ENCODE measurements at places on chromosomes 12 and 14. TPM values are rescaled to one million over a fixed set of nuclear protein-coding genes. Genes with fewer than 3 reads are reported as not detected.

Gene EML1
- 7.9 TPM for polyA plus RNA-seq

DNA sequence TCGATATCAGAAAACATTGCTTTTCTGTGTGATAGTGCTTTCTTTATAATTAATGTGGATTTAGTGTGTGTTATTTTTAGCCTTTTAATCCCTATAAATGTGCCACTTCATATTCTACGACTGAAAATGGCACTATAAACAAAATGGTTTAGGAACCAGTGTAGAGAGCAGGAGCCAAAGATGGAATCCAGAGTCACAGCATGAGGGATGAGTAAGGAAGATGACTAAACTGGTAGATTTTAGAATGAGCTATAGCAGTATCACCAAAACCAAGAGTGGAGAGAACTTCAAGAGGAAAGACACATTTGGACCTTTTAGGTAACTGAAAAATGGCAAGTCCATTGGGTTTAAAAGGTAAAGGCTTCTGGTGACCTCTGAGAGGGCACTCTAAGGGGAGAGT lies 887.2 kb downstream of the NRXN3 start:
- no peaks in the 10 kb centered on the region for H3K27me3 ChIP-seq
- no peak overlapping the region for H3K27ac ChIP-seq
- H3K4me1 ChIP-seq: no peaks in the 10 kb centered on the region
- H3K36me3 ChIP-seq: no peaks in the 10 kb centered on the region
- no peak for DNase-seq

- H3K27ac ChIP-seq: no peak overlapping the region
- H3K4me3 ChIP-seq: no peak overlapping the region
- no peak for DNase-seq
- no peaks in the 10 kb centered on the region for H3K27me3 ChIP-seq
- no peaks in the 10 kb centered on the region for H3K4me1 ChIP-seq
- H3K36me3 ChIP-seq: no peaks in the 10 kb centered on the region
Observed at GRCh38 chr12:19402743-19403431, 36.4 kb upstream of the AEBP2 start.

GRCh38 chr14:48553443-48553842 lies 878.0 kb upstream of the MDGA2 start:
- H3K4me3 ChIP-seq: no peak overlapping the region
- no peaks in the 10 kb centered on the region for H3K36me3 ChIP-seq
- DNase-seq: no peak
- H3K27ac ChIP-seq: no peak overlapping the region

DNA sequence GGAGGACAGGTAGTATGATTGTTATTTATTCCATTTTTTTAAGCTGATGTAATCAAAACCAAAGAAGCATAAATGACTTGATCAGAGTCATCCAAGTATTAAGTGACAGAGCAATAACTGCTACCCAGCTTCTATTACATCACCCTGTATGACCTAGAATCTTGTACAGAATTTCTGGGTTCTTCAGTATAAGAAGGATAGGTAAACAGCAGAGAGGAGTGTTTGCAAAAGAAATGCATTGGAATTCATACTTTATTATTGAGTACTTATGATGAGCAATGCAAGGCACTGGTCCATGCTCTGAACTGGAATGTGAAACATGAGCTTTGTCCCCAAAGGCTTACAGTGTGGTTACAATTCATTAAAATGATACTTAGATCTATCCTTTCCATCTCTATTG lies 916.8 kb downstream of the DIO2 start:
- H3K27me3 ChIP-seq: no peaks in the 10 kb centered on the region
- H3K27ac ChIP-seq: no peak overlapping the region
- H3K4me1 ChIP-seq: no peaks in the 10 kb centered on the region
- DNase-seq: no peak
- H3K36me3 ChIP-seq: no peaks in the 10 kb centered on the region
- H3K4me3 ChIP-seq: no peak overlapping the region

DNA sequence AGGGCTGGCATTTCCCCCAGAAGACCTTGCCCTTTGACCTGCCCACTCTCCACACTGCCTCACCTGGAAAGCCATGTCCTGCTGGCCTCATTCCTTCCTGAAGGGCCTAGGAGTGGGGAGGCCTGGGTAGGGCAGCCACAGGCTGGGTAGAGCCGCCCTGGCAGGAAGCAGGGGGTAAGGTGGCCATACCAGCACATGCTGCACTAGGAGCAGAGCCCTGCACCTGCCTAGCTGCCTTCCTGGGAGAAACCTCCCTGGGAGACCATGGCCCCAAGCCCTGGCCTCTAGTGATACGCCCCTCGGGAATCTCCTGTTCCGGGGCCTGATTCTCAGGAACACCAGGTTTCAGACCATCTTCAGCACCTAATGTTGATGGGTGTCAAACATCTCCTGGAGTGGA lies 65.8 kb downstream of the TSPAN11 start:
- H3K4me1 ChIP-seq: no peaks in the 10 kb centered on the region
- H3K27me3 ChIP-seq: no peaks in the 10 kb centered on the region
- H3K36me3 ChIP-seq: no peaks in the 10 kb centered on the region
- no peak overlapping the region for H3K4me3 ChIP-seq
- DNase-seq: no peak

DNA sequence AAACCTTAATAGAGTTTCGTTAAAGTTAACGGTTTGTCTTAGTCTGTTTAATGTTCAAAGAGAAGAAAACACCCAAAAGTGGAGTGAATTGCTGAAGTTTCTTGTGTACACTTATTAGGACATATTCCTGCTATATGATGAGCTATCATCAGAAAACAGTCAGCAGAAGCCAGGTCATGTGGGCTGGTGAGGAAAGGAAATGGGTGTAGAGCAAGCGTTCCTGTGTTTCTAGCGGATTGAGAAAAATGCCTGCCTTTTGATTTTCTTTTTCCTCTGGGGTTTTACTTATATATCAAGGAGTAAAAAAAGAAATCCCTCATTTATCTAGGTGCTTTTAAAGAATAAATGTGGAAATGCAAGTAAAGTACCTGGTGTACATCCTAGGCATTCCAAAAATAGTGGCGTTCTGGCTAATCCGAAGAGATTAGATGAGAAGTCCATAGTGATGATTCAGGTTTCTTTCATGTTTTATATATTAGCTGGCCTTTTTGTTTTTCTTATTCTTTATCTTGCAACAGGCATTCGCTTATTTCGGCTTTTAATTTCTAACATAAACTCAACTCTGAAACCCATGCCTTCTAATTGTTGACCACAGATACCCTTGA lies 50.7 kb downstream of the FLRT2 start:
- no peak for DNase-seq
- no peak overlapping the region for H3K27ac ChIP-seq
- H3K27me3 ChIP-seq: no peaks in the 10 kb centered on the region
- H3K36me3 ChIP-seq: no peaks in the 10 kb centered on the region

- H3K27ac ChIP-seq: no peak overlapping the region
- H3K27me3 ChIP-seq: no peaks in the 10 kb centered on the region
- H3K4me3 ChIP-seq: no peak overlapping the region
- no peaks in the 10 kb centered on the region for H3K4me1 ChIP-seq
Observed at GRCh38 chr14:30345511-30345910, 213.4 kb upstream of the G2E3 start.

GRCh38 chr14:64501411-64502171 lies 2.0 kb downstream of the ZBTB25 start:
- peaks cover 2% of the 10 kb centered on the region for H3K4me1 ChIP-seq
- H3K36me3 ChIP-seq: no peaks in the 10 kb centered on the region
- peak overlapping the region; percentile 100 for H3K27ac ChIP-seq

Gene SERPINA10
- polyA plus RNA-seq: not detected

GRCh38 chr12:88570103-88570502 lies 10.2 kb downstream of the KITLG start:
- no peak for DNase-seq
- H3K27ac ChIP-seq: no peak overlapping the region
- H3K36me3 ChIP-seq: no peaks in the 10 kb centered on the region
- peaks cover 12% of the 10 kb centered on the region for H3K4me1 ChIP-seq

DNA sequence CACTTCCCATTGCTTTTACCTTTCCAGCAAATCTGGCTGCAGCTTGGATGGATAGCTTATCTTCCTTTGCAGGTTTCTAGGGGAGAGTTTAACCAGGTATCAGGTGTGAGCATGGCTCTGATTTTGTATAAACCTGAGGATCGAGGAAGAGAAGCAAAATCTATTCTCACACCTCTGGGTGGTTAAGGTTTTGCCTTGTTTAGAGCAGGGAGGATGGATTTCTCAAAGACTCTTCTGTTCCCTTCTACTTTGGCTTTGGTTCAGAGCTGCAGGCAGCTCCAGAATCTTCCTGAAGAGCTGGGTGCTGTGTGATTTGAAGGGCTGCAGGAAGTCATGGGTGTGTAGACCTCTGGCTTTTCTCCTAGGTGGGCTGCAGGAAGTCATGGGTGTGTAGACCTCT lies 1.7 kb downstream of the JDP2 start:
- H3K4me1 ChIP-seq: peaks cover 6% of the 10 kb centered on the region
- H3K27ac ChIP-seq: no peak overlapping the region
- DNase-seq: no peak
- H3K27me3 ChIP-seq: no peaks in the 10 kb centered on the region

Gene IRAK3
- polyA plus RNA-seq: 1.2 TPM

DNA sequence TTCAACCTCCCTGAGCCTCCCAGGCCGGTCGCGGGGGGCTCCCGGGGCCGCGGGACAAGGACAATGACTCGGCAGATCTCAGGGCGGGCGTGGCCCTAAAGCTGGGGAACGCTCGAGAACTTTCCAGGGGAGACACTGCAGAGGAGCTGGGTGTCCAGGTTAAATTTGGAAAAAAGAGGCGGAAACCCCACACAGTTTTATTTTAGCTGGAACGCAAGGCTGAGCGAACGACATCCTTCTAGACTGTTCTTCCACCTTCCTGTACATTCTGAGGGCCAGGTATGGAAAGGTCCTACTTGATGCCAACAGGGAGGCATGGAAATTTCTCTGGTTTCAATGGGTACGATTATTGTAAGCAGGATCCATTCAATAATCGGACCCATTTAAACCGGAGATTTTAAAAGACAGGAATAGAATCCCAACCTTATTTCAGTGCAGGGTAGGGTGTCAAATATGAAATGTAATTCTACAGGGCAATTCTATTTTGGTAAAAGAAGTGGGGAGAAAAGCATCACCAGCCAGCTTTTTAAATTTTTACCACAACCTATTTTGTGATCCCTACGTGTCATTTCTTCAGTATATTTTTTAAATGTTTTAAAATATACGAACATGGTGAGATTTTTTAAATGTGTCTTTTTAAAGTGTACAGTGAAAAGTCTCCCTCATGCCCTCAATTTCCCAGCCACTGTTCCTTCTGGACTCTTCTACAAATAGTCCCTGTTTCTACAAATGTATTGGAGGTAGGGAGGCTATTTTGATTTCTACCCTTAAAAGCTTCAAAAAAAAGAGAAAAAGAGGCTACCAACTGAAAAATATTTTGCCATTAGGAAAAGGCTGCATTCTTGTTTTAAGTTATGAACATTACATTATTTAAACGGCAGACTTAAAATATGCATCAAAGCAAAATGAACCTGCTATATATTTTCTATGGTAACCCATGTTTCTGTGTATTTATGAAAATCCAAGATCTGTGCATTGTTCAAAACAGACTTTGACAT lies 1.1 kb upstream of the UBC start:
- H3K27me3 ChIP-seq: no peaks in the 10 kb centered on the region
- peak overlapping the region; percentile 91 for H3K4me3 ChIP-seq
- peak overlapping the region; percentile 100 for H3K27ac ChIP-seq
- peaks cover 12% of the 10 kb centered on the region for H3K36me3 ChIP-seq
- DNase-seq: no peak
